ENCODE measurements at places on chromosomes 11 and 22.

DNA sequence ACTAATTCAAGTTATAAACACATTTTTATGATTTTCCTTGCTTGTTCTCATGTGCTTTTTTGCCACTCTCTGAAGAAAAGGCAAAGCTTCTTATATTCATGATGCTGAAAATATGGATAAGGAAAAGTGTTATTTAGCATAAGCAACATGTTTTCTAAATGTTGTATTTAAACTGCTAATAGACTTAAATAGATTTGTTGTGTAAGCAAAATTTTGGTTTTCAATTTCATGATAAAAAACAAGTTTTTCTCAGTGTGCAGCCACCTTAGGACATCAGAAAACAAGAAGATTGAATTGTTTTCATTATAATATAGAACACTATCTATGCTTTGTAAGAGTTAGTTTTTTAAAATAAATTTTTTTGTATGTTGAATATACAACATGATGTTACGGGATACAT lies 2.3 kb downstream of the OR4A16 start:
- H3K36me3 ChIP-seq: no peaks in the 10 kb centered on the region
- no peak overlapping the region for H3K4me3 ChIP-seq
- no peak overlapping the region for H3K27ac ChIP-seq
- DNase-seq: no peak
- H3K4me1 ChIP-seq: no peaks in the 10 kb centered on the region

- H3K27ac ChIP-seq: no peak overlapping the region
- no peaks in the 10 kb centered on the region for H3K27me3 ChIP-seq
- H3K4me1 ChIP-seq: no peaks in the 10 kb centered on the region
- peak; percentile 20 for DNase-seq
Measured at GRCh38 chr11:2770096-2770751, 70.4 kb upstream of the KCNQ1OT1 start.

- H3K4me1 ChIP-seq: no peaks in the 10 kb centered on the region
- H3K27ac ChIP-seq: no peak overlapping the region
- no peak overlapping the region for H3K4me3 ChIP-seq
- H3K27me3 ChIP-seq: no peaks in the 10 kb centered on the region
- H3K36me3 ChIP-seq: no peaks in the 10 kb centered on the region
Measured at GRCh38 chr11:59900366-59901126, 22.0 kb downstream of the OOSP3 start.

DNA sequence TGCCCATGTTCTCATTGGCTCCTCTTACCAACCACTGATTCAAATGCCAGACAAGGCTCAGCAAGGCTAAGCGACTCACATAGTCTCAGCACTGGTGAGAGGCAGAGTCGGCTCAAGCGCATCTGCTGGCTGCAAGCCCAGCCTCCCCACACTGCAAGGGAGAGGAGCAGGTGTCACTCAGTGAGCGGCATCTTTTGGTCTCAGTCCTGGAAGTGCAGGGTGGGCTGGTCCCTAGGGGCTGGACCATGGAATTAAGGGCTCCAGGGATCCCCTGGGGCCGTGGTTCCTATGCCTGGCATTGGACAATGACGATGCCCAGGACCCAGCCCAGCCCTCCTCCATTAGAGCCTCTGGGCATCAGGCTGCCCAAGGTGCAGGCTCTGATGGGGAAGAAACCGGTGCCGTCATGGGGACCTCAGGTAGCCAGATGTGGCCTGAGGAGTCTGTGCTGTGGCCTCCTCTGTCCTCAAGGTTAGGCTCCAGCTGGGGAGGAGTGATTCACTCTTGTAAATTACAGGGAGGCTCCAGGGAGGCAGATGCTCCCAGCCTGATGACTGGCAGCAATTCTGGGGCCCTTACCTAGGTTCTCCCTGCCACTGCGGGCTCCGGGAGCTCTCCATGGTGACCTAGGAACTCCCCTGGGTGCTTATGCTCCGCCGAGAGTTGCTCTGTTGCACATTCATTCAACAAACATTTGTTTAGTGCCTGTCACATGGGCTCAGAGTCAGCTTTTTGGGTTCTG lies 28.0 kb downstream of the FADS2 start:
- H3K27me3 ChIP-seq: no peaks in the 10 kb centered on the region
- H3K4me1 ChIP-seq: peaks cover 51% of the 10 kb centered on the region
- no peak overlapping the region for H3K4me3 ChIP-seq

All from adrenal gland (tissue), 19 donors.